ENCODE measurements at places on chromosomes 16 and 17. TPM values are rescaled to one million over a fixed set of nuclear protein-coding genes. Genes with fewer than 3 reads are reported as not detected.

The GPRC5B gene
- 1.3 TPM for total RNA-seq

The LRRC36 gene
- 0.43 TPM for total RNA-seq

The UNC45B gene
- total RNA-seq = not detected

The IL17C gene
- not detected for total RNA-seq

The CMTM1 gene
- total RNA-seq = 1.6 TPM

The KRT12 gene
- not detected for total RNA-seq

The TP53TG3 gene
- not detected for total RNA-seq

The CES3 gene
- not detected for total RNA-seq

The HOXB9 gene
- total RNA-seq = not detected

The SOCS1 gene
- total RNA-seq = 2.7 TPM

The CDH3 gene
- 0.13 TPM for total RNA-seq

The TBC1D3I gene
- not detected for total RNA-seq

The EVPLL gene
- not detected for total RNA-seq

The ZDHHC1 gene
- total RNA-seq = 9.1 TPM

The SKAP1 gene
- not detected for total RNA-seq

The SLFN14 gene
- total RNA-seq = not detected

The CARD14 gene
- 0.13 TPM for total RNA-seq

The TRPV3 gene
- 0.91 TPM for total RNA-seq

The OMG gene
- total RNA-seq = not detected

The GINS2 gene
- 2.9 TPM for total RNA-seq

The HOXB7 gene
- not detected for total RNA-seq

The SLC13A2 gene
- not detected for total RNA-seq

The HS3ST3A1 gene
- total RNA-seq = 5.9 TPM

The TPSB2 gene
- total RNA-seq = not detected

The CES5A gene
- not detected for total RNA-seq

The DOC2A gene
- total RNA-seq = 0.13 TPM

The UBE2I gene
- total RNA-seq = 55.7 TPM

The RCVRN gene
- not detected for total RNA-seq

The FBXW10 gene
- not detected for total RNA-seq

The TSPAN10 gene
- total RNA-seq = 4.3 TPM

The SLC35G6 gene
- total RNA-seq = not detected

The TEX14 gene
- not detected for total RNA-seq

The MYLK3 gene
- total RNA-seq = 0.39 TPM

The UTS2R gene
- not detected for total RNA-seq

The GFAP gene
- 0.65 TPM for total RNA-seq

The GUCY2D gene
- total RNA-seq = not detected

The ATAD5 gene
- 3.0 TPM for total RNA-seq

The FBXL19 gene
- total RNA-seq = 12.0 TPM

The PCGF2 gene
- 3.8 TPM for total RNA-seq

The TLCD2 gene
- total RNA-seq = 5.3 TPM

The TM4SF5 gene
- total RNA-seq = not detected

The ENPP7 gene
- not detected for total RNA-seq

The TMEM106A gene
- 8.1 TPM for total RNA-seq

The KATNIP gene
- total RNA-seq = 25.1 TPM

The CRISPLD2 gene
- 45.5 TPM for total RNA-seq
